ENCODE measurements at places on chromosomes 7 and 10. TPM values are rescaled to one million over a fixed set of nuclear protein-coding genes. Genes with fewer than 3 reads are reported as not detected.

Gene NUTM2B
- total RNA-seq, result under 0.01 TPM

Gene INA
- 0.13 TPM for total RNA-seq

Gene LOXL4
- total RNA-seq, result 32.8 TPM

Gene NUDT13
- total RNA-seq, result 1.8 TPM

Gene SH2D4B
- not detected for total RNA-seq

Gene GJC3
- total RNA-seq, result not detected

Gene MIOS
- total RNA-seq, result 104 TPM

Gene NEUROD6
- total RNA-seq, result not detected

Gene LRRC4
- total RNA-seq, result 0.39 TPM

Gene MKX
- 10.1 TPM for total RNA-seq

Gene PPP1R17
- not detected for total RNA-seq

Gene TDRD1
- total RNA-seq, result under 0.01 TPM

Gene CRHR2
- not detected for total RNA-seq

Gene PDE6C
- not detected for total RNA-seq

Gene ZCWPW1
- total RNA-seq, result 3.5 TPM

Gene NXPH1
- not detected for total RNA-seq

Gene LRMDA
- 9.5 TPM for total RNA-seq

Gene EPHA1
- not detected for total RNA-seq

Gene HBP1
- 153 TPM for total RNA-seq

Gene CYP2C9
- not detected for total RNA-seq

Gene NEBL
- total RNA-seq, result 59.6 TPM

Gene NPSR1
- not detected for total RNA-seq

Gene PLEKHS1
- total RNA-seq, result not detected

Gene NPC1L1
- under 0.01 TPM for total RNA-seq

Gene ZNF365
- total RNA-seq, result 2.6 TPM

Gene CHN2
- total RNA-seq, result not detected

Gene OR2A42
- 0.26 TPM for total RNA-seq

Gene NHLRC2
- 22.4 TPM for total RNA-seq

Gene SPAG6
- total RNA-seq, result 2.1 TPM

Gene CPEB3
- 2.9 TPM for total RNA-seq

Gene KAZALD1
- 54.2 TPM for total RNA-seq

Gene BMPER
- total RNA-seq, result 181 TPM

Gene LIPK
- total RNA-seq, result not detected

Gene PRXL2A
- 4.2 TPM for total RNA-seq

Gene AS3MT
- total RNA-seq, result 12.2 TPM

Gene PWWP2B
- total RNA-seq, result 8.1 TPM

Gene UNCX
- not detected for total RNA-seq

Gene PPP1R3A
- not detected for total RNA-seq

Gene CDNF
- 2.7 TPM for total RNA-seq

Gene SPOCK2
- 0.11 TPM for total RNA-seq

Gene LRRC61
- total RNA-seq, result 3.5 TPM

Gene TRIM73
- 1.7 TPM for total RNA-seq

Gene AKR1D1
- total RNA-seq, result not detected

Gene PON1
- total RNA-seq, result under 0.01 TPM

Gene SLC16A12
- not detected for total RNA-seq
